ENCODE measurements at places on chromosomes 3 and 15.

DNA sequence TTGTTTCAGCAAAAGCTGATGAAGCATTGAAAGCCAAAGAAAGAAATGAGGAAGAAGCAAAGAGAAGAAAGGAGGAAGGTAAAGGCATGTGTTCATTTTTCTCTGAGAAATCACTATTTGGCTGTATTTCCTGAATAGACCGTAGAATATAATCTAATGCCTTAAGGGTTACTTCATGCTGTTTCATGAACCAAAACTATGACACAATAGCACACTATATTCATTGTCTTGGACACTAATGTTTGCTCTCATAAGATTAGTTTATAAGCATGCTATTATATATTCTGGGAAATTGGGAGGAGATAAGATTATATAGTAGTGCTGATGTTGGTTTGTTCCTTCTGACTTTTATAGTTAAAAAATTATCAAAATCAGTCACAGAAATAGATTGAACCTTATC is 110.1 kb upstream of the MLF1 start:
- no peak overlapping the region for H3K4me3 ChIP-seq
- peak; percentile 21 for DNase-seq
- no peaks in the 10 kb centered on the region for H3K27me3 ChIP-seq
- H3K4me1 ChIP-seq: peaks cover 21% of the 10 kb centered on the region
- no peak overlapping the region for H3K27ac ChIP-seq

GRCh38 chr3:45607790-45608189 is 13.2 kb downstream of the LIMD1 start:
- H3K27ac ChIP-seq: no peak overlapping the region
- H3K4me1 ChIP-seq: no peaks in the 10 kb centered on the region
- no peak overlapping the region for H3K4me3 ChIP-seq
- DNase-seq: no peak

DNA sequence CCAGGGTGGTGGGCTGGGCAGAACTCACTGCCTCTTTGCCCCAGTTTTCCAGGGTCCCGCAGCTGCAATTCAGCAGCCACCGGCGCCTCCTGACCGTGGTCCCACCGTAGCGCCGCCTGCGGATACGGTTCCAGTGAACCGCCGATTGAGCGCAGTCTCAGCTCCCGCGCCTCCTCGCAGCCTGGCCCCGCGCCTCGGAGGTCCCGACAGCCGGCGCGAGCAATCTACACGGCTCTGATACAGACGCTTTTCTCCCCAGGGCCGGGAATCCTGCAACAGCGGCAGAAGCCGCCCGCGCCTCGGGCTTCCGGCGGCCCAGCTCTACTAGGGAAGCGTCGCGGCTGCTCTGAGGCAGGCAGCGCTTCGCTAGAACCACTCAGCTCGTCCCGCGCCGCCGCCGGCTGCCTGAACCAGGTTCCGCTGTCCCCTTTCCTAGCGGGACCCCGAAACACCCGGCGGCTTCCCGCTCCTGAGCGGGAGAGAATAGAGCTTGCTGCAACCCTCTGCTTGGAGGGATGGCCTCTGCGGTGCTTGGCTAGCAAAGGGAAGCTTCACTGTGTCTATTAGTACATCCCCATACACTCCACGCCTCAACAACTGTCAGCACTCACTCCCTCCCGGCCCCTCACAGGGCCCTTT is 3.1 kb downstream of the FOXL2NB start:
- H3K27ac ChIP-seq: no peak overlapping the region
- H3K4me1 ChIP-seq: peaks cover 5% of the 10 kb centered on the region
- DNase-seq: peak; percentile 41
- H3K36me3 ChIP-seq: no peaks in the 10 kb centered on the region

DNA sequence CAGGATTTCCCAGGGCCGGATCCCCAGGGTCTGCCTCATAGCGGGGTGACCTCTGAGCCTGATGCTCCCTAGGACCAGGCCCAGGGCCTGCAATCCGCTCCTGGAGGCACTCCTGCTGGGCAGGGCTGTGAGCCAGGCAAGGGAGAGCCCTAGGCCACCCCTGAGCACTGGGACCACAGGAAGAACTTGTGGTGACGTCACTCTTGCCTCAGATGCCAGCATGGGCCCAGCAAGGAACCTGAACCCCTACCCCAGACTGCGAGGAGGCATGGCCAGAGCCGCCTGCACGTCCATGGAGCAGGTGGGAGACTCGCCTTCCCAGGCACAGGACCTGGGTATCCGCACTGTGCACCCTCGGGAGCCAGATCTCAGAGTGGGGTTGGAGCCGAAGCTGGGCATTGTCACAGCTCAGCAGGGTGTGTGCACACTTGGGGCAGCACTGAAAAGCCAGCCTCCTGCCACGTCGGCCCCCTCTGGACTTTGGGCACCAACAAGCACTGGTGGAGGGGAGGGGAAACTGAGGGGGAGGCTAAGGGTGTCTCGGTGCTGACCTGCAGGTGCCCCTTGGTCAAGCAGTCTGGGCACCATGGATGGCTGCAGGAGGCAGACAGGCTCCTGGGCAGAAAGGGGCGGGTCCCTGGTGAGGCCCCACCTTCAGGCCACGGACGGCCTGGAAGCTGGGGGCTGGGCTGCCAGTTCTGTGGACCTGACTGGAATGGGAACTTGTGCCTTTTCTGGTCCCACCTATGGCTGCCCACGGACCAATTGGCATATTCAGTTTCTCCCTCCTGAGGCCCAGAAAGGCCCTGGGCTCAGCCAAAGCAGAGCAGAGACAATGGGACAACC is 49.3 kb downstream of the SLC6A20 start:
- no peak for DNase-seq
- no peak overlapping the region for H3K27ac ChIP-seq
- no peak overlapping the region for H3K4me3 ChIP-seq

GRCh38 chr3:57910990-57911389 is 97.2 kb upstream of the FLNB start:
- no peaks in the 10 kb centered on the region for H3K27me3 ChIP-seq
- no peak overlapping the region for H3K27ac ChIP-seq
- no peaks in the 10 kb centered on the region for H3K4me1 ChIP-seq
- peaks cover 2% of the 10 kb centered on the region for H3K36me3 ChIP-seq
